ENCODE measurements at places on chromosomes 2 and 18. TPM values are rescaled to one million over a fixed set of nuclear protein-coding genes. Genes with fewer than 3 reads are reported as not detected.

The MYO5B gene
- total RNA-seq = 0.18 TPM

- no peak for DNase-seq
Observed at GRCh38 chr2:159661286-159661685, 44.9 kb upstream of the BAZ2B start.

The PTH2R gene
- total RNA-seq = not detected

DNA sequence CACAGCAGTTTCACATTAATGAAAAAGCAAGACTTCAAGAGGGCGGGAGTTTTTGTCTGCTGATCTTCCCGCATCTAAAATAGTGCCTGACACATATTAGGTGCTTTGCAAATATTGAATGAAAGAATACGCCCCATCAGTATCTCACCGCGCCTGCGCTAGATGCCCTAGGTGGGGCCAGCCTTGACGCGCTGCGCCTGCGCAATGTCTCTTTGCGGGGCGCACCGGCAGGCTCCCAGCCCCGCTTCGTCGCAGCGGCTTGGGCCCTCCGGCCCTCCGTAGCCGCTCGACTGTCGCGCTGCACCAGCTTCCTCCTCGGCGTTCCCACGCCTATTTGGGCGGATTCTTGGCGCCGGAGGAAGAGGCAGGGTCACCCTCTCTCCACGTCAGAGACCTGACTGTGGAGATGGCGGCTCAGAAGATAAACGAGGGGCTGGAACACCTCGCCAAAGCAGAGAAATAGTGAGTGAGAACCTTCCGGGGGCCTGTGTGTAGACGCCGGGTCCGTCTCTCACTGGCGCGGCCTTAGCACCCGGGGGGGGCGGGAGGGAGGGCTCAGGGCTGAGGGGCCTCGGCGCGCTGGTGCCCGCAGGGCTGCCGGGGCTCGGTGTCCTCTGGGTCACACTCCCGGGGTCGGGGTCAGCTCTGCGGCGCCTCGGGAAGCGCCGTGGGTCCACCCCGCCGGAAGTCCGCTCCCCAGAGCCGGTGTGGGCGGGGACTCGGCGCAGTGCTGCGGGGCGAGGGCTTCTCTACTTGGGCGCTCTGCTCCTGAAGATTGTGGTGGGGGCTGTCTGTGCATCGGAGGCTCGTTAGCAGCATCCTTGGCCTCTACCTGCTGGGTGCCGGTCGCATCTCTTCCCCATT is at the start of gene NAPG:
Gene NAPG (plus strand): TSS at position 331 of the 864 bp plus-strand sequence. CDS start 76 bp downstream, at position 407.
- DNase-seq = peak; percentile 94

GRCh38 chr2:207405150-207405549 is 124.6 kb upstream of the CREB1 start:
- DNase-seq = no peak

GRCh38 chr2:126966601-126967000 is 67.9 kb downstream of the TEX51 start:
- DNase-seq = no peak

- no peak for DNase-seq
Observed at GRCh38 chr2:31217465-31218200, at the start of gene CAPN14. CAPN14 (minus strand) TSS chr2:31217515; CDS start chr2:31205447, 12,068 bp downstream.

GRCh38 chr2:205865905-205866441 is 183.7 kb downstream of the NRP2 start:
- no peak for DNase-seq

GRCh38 chr2:193810533-193810932 is 1615.8 kb upstream of the TMEFF2 start:
- no peak for DNase-seq

DNA sequence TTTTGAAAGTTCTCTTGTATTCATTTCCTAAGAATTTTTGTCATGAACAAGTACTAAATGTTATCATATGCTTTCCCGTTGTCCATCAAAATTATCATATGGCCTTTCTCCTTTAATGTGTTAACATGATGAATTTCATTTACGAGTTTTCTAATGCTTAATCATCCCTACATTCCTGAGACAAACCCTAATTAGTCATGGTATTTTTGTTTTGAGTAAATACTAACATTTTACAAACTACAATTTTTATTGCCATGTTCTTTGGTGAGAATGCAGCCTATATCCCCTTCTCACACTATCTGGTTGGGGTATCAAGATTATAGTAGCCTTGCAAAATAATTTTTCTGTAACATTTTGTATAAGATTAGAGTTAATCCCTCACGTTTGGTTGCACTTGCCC is 14.5 kb downstream of the SMAD2 start:
- no peak for DNase-seq

DNA sequence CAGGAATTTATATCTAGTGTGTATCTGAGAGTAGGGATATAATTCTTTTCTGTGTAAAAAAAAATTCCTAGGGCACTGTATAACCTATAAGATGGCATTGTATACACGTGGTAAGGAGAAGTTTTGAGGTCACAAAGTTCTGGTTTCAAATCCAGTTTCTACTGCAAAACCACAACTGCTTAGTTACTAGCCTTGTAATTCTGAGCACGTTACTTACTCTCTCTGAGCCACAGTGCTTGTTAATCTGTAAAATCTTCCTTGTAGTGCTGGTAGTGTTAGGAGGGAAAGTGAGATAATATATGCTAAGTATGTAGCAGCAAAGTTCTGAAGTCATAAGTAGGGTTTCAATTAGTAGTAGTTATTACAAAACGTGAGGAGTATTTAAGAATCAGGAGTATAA is 175.4 kb downstream of the SATB2 start:
- no peak for DNase-seq

DNA sequence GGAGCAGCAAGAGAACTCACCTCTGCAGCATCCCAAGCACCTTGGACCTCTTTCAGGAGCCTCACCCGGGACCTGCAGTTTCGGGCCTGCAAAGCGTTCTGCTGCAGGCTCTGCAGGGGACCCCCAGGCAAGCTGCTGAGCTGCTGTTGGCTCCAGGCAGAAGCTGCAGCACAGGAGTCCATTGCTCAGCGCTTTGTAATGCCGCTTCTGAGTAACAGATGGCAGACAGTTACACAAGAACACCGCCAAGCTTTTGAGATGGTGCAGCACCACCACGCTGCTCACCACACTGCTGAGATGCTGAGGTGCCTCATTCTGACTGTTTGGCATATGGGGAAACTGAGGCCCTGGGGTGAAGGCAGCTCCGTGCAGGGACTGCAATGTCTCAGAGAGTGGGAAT is 1.9 kb upstream of the GALNT14 start:
- DNase-seq = no peak

GRCh38 chr2:85537600-85538506 is 1.1 kb upstream of the MAT2A start:
- peak; percentile 52 for DNase-seq

The VWC2L gene
- not detected for total RNA-seq

DNA sequence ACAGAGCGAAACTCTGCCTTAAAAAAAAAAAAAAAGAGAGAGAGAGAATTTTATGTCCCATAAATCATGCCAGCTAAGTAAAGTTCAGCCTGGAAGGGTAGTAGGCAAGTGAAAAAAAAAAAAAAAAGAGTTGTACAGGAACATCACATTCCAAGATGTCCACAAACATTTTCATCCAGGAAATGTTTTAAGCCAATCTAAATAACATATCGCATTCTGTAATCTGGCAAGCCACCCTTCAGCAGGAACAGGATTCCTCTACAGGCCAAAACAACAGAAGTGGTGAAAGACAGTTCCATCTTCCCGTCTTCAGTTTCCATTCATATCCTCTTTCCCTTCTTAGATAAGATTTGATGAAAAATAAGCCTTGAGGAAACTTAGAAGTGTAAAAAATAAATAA is 1108.1 kb upstream of the DDX18 start:
- no peak for DNase-seq

DNA sequence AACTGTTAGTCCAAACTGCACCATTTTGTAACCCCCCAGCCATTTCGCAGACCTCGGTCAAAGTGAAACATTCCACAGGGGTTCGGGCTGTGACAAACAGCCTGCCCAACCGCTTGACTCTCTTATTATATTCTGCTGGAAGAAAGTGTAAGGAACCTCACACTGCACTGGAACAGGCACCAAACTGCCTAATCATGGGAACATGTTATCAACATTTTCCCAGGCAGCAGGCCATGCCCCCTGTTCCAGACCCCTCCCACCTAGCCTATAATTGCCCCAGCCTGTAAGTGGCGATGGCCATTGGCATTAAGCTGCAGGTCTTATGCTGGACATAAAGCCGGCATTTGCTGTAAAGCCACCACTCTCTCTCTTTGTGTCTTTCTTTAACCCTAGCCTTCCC is 16.9 kb downstream of the LYG2 start:
- no peak for DNase-seq

DNA sequence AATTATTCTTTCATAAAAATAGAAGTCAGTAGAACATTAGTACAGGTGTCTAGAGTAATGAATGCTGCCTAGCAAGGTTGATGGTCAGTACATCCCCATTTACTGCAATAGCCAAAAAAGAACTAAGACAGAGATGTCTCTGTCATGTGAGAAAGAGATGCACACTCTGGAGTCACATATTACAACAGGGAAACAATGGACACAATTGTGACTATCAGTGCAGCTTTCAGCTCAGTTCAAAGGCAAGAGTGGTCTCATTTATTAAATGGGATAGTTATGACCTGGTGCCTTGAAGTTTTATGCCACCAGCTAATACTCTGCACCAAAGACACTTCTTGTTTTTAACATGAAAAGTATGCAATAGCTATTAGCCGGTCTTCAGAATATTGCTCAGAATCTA is 194.9 kb upstream of the CHAC2 start:
- no peak for DNase-seq

GRCh38 chr2:25246001-25246400 is 77.6 kb upstream of the POMC start:
- DNase-seq = no peak

DNA sequence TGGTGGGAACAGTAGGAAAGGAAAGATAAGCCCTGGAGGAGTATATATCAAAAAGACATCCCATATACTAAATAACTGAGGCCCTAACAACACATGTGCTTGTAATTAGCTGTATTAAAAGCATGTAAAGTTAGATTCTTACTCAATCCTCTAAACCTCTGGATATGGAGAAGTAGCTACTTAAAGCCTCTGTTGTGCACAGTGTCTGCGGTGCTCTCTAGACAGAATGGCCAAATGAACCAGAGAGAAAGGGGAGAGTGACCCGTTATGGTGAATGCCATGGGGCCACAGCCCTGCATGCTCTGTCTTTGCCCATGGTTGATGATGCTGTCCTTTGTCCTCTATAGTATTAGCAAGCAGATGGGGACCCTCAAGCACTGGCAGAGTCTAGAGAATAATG is 104.4 kb upstream of the SLC8A1 start:
- DNase-seq = no peak

DNA sequence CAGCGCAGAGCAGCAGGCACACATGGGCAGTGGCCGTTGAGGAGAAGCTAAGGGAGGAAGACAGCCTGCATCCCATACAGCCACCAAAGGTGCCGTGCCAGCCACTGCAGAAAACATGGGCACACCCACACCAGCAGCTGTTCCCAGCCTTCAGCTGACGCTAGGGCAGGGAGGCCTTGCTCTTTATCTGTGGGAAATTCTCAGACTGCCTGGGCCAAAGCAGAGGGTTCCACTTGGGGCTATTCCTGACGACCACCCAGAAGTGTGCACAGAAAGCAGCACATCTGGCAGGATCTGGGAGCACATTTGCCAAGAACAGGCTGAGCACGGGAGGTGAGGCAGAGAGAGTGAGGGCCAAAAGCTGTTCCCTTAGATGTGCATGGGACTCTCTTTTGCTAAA is 101.3 kb upstream of the SOX11 start:
- DNase-seq = no peak

The SLC5A7 gene
- not detected for total RNA-seq

The RAB6C gene
- not detected for total RNA-seq

The TSHZ1 gene
- 12.0 TPM for total RNA-seq

- DNase-seq = no peak
Observed at GRCh38 chr2:217517402-217517801, 485.4 kb downstream of the TNS1 start.

GRCh38 chr18:58044370-58045241 is 580 bp downstream of the NEDD4L start:
- peak; percentile 74 for DNase-seq

DNA sequence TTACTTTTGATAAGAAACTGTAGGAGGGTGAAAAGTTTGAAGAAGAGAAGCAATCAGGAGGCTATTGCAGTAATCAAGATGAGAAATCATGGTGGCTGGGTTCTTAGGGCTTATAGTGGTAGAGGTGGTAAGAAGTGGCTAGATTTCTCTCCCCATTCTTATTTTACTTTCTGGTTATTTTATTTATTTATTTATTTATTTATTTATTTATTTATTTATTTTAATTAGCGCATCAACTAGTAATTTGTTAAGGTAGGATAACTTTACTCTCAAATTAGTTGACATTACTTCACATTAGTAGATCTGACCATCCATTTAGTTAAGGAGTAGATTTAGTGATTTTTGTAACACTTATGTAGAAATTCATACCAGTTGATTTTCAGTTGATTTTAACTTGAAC is 77.4 kb downstream of the PIK3C3 start:
- no peak for DNase-seq

The DSG3 gene
- not detected for total RNA-seq

DNA sequence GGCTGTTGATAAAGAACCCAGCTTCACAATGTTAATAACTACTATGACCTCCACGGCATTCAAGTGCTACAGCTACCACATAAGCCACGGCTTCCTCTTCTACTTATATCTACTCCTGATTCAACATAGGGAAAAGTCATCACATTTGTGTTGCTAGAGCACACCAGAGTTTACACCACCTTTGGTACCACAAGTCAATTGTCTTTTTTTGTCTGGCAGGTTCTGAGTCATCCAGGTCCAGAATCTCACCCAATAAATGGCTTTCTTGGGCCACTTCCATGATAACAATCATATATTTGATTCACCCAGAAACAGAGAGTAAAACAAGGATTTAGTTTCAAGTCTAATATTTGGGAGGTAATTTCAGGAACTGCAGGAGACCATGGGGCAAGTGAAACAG is 480.2 kb downstream of the TMX3 start:
- no peak for DNase-seq

DNA sequence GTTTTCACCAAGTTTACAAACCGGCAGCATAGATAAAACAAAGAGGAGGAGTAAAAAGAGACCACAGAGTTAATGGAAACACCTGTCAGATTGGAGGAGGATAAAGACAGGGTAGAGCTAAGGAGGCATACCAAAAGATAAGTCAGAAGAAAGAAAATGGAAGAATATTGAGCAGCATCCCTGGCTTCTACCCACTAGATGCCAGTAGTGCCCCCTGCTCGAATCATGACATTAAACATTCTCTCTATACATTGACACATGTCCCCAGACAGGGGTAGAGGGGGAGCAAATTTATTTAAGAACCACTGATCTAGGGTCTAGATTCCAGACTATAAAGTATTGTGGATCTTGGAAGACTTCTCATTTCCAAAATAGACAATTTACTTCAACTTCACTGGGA is 159.8 kb upstream of the ETAA1 start:
- no peak for DNase-seq

The SPDYA gene
- 1.2 TPM for total RNA-seq

The SERPINB7 gene
- not detected for total RNA-seq

The MAP3K19 gene
- not detected for total RNA-seq

GRCh38 chr2:36678856-36679255 is 17.7 kb upstream of the VIT start:
- DNase-seq = no peak

DNA sequence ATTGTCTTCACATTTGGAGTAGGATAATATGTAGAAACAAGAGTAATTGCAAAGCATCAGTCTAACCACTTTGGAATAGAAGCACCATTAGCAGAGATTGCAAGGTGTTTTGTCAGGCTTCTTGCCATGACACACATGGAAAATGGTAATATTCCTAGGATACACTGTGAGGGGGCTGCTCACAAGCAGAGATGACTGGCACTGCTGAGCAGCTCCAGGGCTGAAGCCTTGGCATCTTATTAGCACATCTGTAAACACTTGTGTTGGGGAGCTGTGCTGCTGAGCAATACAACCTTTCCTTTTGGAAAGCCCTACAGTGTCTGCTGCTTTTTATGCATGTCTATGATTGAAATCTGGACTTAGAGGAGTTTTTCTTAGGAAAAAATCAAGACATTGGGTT is 602.2 kb downstream of the XIRP2 start:
- DNase-seq = no peak

The EFEMP1 gene
- not detected for total RNA-seq

The SMYD1 gene
- total RNA-seq = not detected

Measured in activated CD4-positive, alpha-beta T cell treated with anti-CD3 and anti-CD28 coated beads for 36 hours (primary cell).